ENCODE measurements at places on chromosomes 4 and X. TPM values are rescaled to one million over a fixed set of nuclear protein-coding genes. Genes with fewer than 3 reads are reported as not detected.

TMEM184C gene
- 15.5 TPM for total RNA-seq

TMEM175 gene
- 15.8 TPM for total RNA-seq

GLRA3 gene
- not detected for total RNA-seq

LRCH2 gene
- total RNA-seq: not detected

IBSP gene
- not detected for total RNA-seq

SPATA4 gene
- total RNA-seq: not detected

EDA gene
- 4.2 TPM for total RNA-seq

SLC35A2 gene
- 19.2 TPM for total RNA-seq

RTL3 gene
- not detected for total RNA-seq

KLKB1 gene
- not detected for total RNA-seq

MAGEC1 gene
- not detected for total RNA-seq

MFAP3L gene
- 0.70 TPM for total RNA-seq

ABCD1 gene
- 4.8 TPM for total RNA-seq

ATP2B3 gene
- not detected for total RNA-seq

PPBP gene
- not detected for total RNA-seq
